Left colon (tissue), 2 donors: ENCODE measurements at places on chromosomes 6 and 20.

DNA sequence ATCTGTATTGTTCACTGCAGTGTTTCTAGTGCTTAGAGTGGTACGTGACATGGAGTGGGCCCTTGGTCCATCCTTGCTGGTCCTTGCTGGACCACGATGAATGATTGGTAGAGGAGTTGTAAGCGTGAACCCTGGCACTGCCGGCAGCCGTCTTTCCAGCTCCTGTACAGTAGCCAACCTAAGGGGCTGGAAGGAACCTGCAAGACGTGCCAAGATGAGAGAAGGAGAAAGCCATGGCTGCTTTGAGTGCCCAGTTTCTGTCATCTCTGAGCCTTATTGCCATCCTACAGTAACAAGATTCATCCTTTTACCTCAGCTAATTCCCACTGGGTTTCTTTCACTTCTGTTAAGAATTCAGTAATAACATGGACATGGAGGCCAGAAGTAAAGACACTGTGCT, 5.9 kb downstream of the DHX35 start:
- DNase-seq = no peak

DNA sequence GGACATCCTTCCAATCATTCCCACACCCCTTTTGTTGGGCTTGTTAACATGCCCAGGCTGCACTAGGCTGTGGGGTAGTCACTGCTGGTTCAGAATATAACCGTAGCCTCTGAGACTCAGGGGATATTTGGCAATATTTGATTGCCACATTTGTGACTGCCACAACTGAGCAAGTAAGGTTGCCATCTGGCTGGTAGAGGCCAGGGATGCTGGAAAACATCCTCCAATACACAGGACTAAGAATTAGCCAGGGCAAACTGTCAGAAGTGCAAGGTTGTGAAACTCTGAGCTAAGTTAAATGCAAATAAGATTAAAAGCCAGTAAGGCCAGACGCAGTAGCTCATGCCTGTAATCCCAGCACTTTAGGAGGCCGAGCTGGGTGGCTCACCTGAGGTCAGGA, 112.0 kb downstream of the ZMYND8 start:
- no peak for DNase-seq

DNA sequence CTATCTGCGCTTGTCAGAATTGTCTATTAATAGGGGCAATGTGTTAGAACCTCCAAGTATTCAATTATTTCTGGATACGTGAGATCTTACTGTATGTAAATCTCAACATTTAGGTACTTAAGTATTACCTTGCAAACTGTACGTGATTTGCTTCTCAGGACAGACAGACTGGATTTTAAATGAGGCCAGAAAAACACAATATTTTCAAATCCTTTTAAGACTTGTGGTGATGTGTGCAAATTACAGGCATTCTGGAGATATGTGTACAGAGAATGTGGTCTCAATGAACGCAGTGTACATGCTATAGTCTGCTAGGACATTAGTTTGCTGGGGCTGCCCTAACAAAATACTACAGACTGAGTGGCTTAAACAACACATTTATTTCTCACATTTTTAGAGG, 16.9 kb downstream of the CCR6 start:
- DNase-seq = no peak

GRCh38 chr6:27810768-27811450, 101.3 kb downstream of the OR2B2 start:
- no peak for DNase-seq

- DNase-seq = no peak
Observed at GRCh38 chr20:37841389-37841788, 61.5 kb upstream of the VSTM2L start.

GRCh38 chr6:34391473-34391785, 1.0 kb downstream of the NUDT3 start:
- DNase-seq = no peak

DNA sequence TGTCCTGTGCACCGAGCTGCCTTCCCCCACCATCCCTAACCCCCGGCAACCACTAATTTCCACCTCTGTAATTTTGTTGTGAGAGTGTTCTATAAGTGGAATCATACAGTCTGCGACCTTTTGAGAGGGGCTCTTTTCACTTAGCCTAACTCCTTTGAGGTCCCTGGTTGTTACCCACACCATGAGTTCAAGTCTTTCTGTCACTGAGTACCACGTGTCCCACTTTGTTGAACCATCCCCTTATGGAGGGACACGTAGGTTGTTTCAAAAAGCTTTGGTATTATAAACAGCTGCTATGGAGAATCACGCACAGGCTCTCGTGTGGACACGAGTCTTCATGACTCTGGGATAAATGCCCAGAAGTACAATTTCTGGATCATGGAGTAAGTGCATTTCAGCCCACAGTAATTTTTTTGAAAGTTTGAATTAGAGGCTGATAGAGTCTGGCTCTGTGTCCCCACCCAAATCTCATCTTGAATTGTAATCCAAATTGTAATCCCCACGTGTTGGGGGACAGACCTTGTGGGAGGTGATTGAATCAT, 9.5 kb downstream of the FAM209B start:
- no peak for DNase-seq

DNA sequence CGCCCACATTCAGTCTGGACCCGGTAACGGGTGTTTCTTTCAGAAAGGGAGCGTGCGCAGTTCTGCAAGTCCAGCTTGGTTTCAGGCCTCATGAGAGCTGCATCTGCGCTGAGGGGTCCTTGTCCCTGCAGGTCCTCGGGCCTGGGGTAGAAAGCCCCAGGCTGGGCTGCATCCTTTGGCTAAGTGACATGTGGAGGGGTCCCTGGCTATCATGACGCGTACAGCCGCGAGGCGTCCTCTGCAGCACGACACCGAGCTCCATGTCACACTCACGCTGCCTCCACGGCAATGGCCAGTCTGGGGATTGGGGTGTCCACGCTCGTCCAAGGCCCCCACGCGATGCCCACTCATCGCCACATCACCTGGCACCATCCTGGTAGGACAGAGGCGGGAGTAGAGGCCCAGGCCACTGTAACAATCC, 1.7 kb upstream of the KIF25 start:
- no peak for DNase-seq

GRCh38 chr20:43710370-43711044, 16.3 kb downstream of the GTSF1L start:
- DNase-seq = no peak
